ENCODE measurements at places on chromosomes 1 and 21. TPM values are rescaled to one million over a fixed set of nuclear protein-coding genes. Genes with fewer than 3 reads are reported as not detected.

DNA sequence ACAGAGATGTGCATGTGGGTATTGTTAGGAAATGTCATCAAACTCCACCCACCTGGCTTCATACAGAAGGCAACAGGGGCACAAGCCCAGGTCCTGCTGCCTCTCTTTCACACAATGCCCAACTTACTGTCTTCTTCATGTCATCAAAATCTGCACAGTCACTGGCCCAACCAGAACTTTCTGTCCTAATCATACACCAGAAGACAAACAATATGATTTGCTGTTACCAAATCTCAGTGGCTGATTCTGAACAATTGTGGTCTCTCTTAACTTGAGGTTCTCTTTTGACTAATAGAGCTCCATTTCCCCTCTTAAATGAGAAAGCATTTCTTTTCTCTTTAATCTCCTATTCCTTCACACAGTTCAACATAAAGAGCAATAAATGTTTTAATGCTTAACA lies 7.7 kb downstream of the HSD3B2 start:
- H3K4me3 ChIP-seq = no peak overlapping the region
- DNase-seq = no peak
- no peaks in the 10 kb centered on the region for H3K36me3 ChIP-seq
- no peak overlapping the region for H3K27ac ChIP-seq
- no peaks in the 10 kb centered on the region for H3K4me1 ChIP-seq

DNA sequence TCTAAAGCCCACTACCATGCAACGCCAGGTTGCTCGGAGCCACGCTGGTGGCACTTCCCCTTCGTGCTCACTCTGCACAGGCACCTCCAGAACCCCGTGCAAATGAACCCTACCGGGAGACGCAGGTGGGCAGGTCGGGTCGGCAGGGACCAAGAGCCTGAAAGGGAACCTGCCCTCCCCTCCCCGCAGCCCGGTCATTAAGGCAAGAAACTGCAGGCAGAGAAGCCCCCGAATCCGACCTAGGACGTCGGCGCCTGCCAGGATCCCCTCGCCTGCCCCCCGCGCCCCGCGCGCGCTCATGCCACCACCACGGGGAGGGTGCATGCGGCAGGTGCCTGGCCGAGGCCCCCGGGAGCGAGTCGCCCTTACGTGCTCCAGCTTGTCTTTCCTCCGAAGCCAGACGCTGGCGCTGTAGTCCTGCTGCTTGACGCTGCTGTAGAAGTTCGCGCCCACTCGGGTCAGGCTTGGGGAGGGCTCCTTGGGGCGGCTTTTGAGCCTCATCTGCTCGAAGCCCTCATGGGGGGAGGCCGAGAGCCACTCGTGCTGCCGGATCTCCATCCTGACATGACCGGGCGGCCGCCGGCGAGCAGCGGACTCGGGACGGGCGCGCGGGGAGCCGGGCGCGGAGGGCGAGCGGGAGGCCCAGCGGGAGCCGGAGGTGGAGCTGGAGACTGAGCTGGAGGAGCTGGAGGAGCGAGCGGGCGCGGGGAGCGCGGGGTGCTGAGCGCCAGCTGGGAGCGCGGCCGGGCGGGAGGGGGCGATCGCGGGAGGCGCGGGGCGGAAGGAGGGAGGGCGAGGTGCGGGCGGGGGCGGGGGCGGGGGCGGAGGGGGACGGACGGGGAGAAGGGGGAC lies 552 bp downstream of the PLD5 start:
- peaks cover 26% of the 10 kb centered on the region for H3K4me1 ChIP-seq
- H3K36me3 ChIP-seq = no peaks in the 10 kb centered on the region
- H3K27ac ChIP-seq = no peak overlapping the region
- DNase-seq = peak; percentile 74

DNA sequence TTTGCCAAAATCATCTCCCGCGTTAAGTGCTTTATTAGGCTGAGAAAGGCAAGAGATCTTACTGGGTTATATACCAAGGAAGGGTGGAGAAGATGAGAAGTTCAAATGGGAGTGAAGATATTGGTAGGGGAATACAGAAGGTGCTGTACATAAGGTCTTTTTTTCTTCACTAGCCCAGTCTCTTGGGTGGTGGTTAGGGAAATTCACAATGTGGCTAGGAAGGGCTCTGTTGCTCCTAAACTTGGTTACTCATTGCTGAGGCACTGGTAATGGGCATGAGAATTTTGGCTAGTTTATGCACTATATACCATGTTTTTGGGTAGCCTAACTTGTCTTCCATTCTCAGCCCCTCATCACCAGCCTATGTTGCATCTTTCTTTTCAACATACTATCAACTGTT lies 50.6 kb downstream of the LHX4 start:
- no peak overlapping the region for H3K4me3 ChIP-seq
- DNase-seq = no peak
- H3K4me1 ChIP-seq = no peaks in the 10 kb centered on the region

- DNase-seq = no peak
- no peak overlapping the region for H3K27ac ChIP-seq
- H3K27me3 ChIP-seq = no peaks in the 10 kb centered on the region
- no peaks in the 10 kb centered on the region for H3K36me3 ChIP-seq
- H3K4me3 ChIP-seq = no peak overlapping the region
Observed at GRCh38 chr1:23600283-23600682, 41.0 kb upstream of the ID3 start.

DNA sequence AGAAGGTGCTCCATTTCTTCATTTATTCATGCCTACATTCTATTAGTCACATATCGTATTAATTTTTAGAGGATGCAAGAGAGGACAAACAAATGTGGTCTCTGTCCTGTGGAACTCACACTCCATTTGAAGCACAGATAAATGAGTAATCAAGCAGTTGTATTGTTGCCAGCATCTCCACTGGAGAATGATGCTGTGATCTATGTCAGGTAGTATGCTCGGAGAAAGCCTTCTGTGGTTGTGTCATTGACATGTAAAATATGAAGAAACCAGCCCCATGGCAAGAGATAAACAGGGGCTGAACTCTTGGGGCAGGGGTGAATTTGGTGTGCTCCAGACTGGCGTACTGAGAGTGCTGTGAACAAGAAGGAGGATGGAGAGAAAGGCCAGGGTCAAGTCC lies 101.2 kb downstream of the FASLG start:
- DNase-seq = no peak
- H3K27me3 ChIP-seq = no peaks in the 10 kb centered on the region
- peaks cover 26% of the 10 kb centered on the region for H3K4me1 ChIP-seq
- no peak overlapping the region for H3K4me3 ChIP-seq

- peaks cover 21% of the 10 kb centered on the region for H3K4me1 ChIP-seq
- H3K27me3 ChIP-seq = no peaks in the 10 kb centered on the region
- H3K36me3 ChIP-seq = peaks cover 8% of the 10 kb centered on the region
- peak overlapping the region; percentile 71 for H3K4me3 ChIP-seq
- DNase-seq = peak; percentile 59
- H3K27ac ChIP-seq = no peak overlapping the region
Observed at GRCh38 chr1:10692401-10693021, 103.9 kb downstream of the CASZ1 start.

SPRR5 gene
- not detected for total RNA-seq

FCRLA gene
- 0.47 TPM for total RNA-seq

TCP10L gene
- total RNA-seq = not detected

Data from MCF 10A (cell line).